Activated CD4-positive, alpha-beta T cell treated with anti-CD3 and anti-CD28 coated beads for 1 hour (primary cell): ENCODE measurements at places on chromosomes 7 and 10.
A peak's percentile ranks its signal among the peaks of the same experiment; 100 is the strongest.

GRCh38 chr10:11521860-11522259 lies 89.6 kb downstream of the USP6NL start:
- DNase-seq: no peak

- DNase-seq: peak; percentile 40
Measured at GRCh38 chr7:149883452-149883861, 9.7 kb downstream of the ATP6V0E2 start.

GRCh38 chr7:70060298-70061068 lies 462.2 kb downstream of the AUTS2 start:
- DNase-seq: no peak

DNA sequence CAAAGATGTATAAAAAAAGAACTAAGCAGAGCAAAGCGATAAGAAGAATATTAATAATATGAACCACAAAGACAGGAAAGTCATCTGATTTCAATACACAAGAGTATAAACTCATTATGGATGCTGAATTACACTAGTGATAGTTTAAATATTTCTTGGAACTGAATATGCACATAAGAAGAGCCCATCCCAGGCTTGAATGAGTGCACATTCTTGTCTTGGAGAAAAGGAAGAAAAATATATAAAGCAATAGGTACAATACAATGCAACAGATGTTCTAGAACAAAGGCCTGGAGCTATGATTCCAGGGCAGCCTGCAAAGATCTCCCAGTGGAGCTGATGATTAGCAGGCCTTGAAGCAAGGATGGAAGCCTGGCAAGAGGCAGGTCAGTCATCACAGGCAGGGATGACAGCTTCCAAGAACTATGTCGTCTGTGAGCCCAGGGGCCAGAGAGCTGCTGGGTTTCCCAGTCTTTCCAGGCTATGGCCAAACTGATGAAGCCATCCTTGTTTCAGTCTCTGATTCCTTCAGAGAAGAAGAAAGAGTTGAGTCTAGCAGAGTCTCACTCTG lies 277.6 kb downstream of the KCNMA1 start:
- no peak for DNase-seq

DNA sequence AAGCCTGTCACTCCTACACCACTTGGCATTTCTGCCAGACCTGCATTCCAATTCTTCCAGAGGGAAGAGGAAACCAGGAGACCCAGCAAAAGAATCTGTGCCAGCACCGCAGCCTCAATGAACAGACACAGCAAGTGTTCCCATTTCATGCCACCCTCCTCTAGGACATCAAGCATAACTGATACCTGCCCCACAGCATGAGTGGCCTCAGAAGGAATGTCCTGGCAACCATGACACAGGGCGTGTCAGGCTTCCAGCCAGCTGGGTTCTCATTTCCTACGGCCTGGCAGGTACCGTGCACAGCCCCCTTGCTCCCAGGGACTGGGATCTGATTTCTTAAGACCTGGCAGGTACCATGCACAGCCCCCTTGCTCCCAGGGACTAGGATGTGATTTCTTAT lies 7.8 kb downstream of the MAD1L1 start:
- DNase-seq: no peak

DNA sequence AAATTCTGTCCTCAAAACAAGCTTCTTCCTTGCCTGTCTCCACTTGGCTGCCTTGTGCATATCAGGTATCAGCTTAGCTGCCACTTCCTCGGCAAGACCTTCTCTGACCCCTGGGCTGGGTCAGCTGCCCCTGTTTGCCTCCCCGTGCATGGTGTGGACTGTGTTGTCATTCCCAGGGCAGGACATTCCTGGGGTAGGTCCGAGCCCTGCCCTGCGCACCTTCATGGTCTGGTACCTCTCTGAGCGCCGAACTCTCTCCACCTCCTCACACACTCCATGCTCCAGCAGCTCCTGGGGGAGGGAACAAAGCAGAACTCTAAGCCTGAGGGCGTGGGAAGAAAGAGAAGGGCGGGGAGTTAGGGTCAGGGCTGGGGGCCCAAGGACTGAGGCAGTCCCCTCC lies 3.8 kb downstream of the POLM start:
- DNase-seq: no peak

DNA sequence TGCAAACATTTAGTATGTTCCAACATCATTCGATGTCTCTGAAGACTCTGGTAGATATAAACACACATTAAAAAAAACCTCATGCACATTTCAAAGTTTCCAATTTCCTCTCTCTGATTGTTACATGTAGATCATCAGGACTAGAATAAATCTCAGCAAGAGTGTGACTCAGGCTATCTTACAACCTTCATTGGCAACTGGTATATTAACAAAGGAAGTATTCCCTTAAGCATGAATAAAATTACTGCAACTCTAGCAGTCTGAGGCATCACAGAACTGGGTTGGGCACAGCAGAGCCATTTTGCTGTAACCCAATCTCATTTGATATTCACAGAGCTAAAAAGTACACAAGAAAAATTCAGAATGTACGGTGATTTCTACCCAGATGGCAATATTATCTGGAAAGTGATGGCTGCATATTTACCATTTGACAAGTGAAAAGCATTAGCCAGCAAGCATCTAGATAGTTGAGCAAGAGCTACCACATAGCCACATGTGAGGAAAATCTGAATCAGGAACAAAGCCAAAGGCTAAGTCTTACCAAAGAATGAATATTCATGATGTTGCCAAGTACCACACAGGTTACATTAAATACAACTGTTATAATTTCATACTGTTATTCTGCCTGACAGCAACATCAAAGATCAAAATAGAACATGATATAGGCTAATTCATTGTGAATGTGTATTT lies 232.2 kb downstream of the CRPPA start:
- DNase-seq: no peak

DNA sequence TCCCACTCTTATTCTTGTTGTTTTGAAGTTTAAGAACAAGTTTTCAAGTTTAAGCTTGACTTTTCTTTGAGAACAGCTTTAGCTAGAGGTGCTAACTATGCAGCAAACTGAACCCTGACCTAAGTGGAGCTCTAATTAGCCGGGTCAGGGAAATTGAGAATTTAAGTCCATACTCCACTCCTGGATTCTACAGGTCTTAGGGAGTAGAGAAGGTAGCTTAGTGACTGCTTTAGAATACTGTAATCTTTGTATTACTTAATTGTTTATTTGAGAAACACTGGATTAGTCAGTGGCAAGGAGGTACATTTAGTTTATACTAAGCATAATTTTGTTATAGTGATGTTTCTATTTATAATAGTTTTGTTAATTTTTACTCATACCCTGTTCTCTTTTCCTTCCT lies 74.6 kb upstream of the STRIP2 start:
- DNase-seq: no peak
